ENCODE measurements at places on chromosomes 2 and 18.

DNA sequence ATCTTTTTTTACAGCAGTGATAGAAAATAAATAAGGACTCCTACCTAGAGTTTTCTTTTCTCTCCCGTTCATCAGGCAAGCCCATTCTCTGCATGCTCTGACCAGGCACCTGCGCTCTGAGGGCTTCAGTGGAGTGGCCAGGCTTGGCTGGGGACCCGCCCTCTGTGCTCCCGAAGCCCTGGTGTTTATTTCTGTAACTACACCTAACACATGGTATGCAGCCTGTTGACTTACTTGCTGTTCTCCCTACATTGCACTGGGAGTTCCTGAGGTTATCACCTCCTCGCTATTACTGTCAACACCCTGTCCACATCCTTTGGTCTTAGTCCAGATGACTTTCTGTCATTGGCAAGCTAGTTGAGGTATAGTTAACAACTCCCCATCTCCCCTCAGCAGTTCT lies 317.7 kb downstream of the LPIN1 start:
- DNase-seq: no peak

- no peak for DNase-seq
These were observed 13.3 kb upstream of the ATP8B1 start for GRCh38 chr18:57816208-57816954.

- DNase-seq: no peak
These were observed 57.5 kb upstream of the CPO start for GRCh38 chr2:206881708-206882410.

GRCh38 chr2:118696786-118697465 lies 150.5 kb downstream of the EN1 start:
- DNase-seq: no peak

DNA sequence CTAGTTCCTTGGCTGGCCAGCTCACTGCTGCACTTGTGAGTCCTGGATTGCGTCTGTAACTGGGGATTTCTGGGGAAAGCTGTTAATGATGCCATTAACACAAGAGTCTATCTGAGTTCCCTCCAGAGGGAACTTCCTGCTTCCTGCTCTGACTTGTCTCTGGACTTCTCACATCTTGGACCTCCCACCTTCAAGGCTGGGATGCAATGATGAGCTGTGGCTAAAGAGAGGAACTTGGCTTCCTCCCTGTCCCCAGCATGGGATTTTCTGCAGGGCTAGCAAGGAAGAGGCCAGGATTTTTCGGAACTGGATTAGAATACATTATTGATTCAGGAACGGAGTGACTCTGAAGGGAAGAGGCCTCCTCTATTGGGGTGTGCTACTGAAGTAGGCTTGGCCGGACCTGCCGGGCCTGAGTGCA lies 155.5 kb downstream of the CLIP4 start:
- no peak for DNase-seq

- no peak for DNase-seq
These were observed 55.9 kb downstream of the COPS8 start for GRCh38 chr2:237141571-237142051.

- no peak for DNase-seq
These were observed 320.3 kb downstream of the GPD2 start for GRCh38 chr2:156756516-156756915.

- DNase-seq: no peak
These were observed 17.1 kb downstream of the SLC8A1 start for GRCh38 chr2:40434731-40435271.

DNA sequence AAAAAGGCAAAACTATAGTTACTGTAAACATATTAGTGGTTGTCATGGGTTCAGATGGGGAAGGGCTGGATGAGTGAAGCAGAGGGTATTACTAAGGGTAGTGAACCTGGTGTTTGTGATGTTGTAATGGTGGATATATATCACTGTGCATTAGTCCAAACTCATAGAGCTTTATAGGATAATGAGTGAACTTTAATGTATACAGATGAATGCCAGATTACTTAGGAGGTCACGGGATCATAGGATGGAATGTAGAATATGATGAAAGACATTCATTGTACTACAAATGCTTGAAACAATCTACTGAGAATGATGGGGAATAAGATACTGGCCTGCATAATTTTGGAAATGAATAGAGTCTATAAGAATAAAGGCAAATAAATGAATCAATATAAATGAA lies 226.7 kb upstream of the ZNF804A start:
- DNase-seq: no peak

DNA sequence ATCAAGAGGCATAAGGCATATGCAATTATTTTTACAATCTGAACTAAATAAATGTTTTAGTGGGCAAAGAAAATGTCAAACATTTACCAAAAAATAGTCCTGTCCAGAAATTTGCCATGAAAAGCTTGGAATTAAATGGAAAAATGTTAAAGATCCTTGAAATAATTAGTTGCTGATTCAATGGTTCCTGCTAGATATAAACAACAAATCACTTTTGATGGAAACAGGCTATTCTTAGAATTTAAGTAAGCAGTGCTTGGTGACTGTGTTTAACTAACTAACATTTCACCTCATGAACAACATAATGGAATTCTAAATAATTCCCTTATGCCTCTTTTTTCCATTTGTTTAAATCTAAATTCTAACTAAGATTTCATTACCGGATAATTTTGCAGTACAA lies 3.9 kb downstream of the RND3 start:
- no peak for DNase-seq

- DNase-seq: no peak
These were observed 57.3 kb downstream of the FARSB start for GRCh38 chr2:222598611-222599010.

- DNase-seq: no peak
These were observed 58.0 kb downstream of the LINC00305 start for GRCh38 chr18:64090876-64091275.

GRCh38 chr2:63698786-63699548 lies 110.2 kb downstream of the MDH1 start:
- DNase-seq: no peak

GRCh38 chr2:224843141-224843540 lies 127.0 kb upstream of the CCDC195 start:
- no peak for DNase-seq

- no peak for DNase-seq
These were observed 85.7 kb downstream of the SMC6 start for GRCh38 chr2:17667898-17668297.

DNA sequence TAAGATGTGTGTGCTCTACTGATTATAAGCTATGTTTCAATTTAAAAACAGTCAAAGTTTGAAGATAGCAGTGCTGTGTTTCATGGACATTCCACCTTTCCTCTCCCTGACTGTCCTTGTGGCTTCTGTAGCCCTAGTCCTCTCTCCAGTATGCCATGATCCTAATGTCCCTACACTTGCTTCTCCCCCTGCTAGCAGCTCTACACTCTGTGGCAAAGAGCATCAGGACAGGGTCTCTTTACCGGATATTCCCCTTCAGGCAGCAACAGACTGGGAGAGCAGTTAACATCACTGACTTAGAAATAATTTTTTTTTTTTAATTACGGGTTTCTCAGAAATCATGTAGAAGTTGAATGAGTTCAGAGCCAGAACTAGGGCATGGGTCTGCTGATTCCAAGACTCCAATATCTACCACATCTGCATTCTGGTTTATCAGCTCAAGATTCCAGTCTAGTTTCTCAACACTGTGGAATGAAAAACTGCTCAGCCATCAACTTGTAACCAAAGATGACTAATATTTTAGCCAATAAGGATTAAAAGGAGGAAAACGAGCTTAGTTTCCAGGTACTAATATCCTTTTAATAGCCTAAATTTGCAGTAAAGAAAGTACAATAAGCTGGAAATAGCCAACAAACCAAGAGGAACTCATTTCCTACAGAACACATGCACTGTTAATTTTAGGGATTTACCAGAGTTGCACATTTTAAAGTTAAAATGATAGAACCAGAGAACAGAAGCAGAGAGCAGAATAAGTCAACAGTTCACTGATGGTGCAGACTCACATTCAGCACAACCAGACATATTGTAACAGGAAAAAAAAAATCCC lies 45.2 kb downstream of the TMEM131 start:
- DNase-seq: no peak

GRCh38 chr2:19540739-19541525 lies 182.5 kb upstream of the OSR1 start:
- no peak for DNase-seq

GRCh38 chr2:27050996-27051901 lies at the start of gene AGBL5:
Gene AGBL5, plus strand, starts transcription at chr2:27051668. Its CDS starts 1,291 bp downstream, at chr2:27052959.
- DNase-seq: peak; percentile 98

GRCh38 chr2:234453216-234453615 lies 43.7 kb downstream of the ARL4C start:
- no peak for DNase-seq

- DNase-seq: peak; percentile 1
These were observed 12.7 kb upstream of the ARHGEF4 start for GRCh38 chr2:130823886-130824491.

DNA sequence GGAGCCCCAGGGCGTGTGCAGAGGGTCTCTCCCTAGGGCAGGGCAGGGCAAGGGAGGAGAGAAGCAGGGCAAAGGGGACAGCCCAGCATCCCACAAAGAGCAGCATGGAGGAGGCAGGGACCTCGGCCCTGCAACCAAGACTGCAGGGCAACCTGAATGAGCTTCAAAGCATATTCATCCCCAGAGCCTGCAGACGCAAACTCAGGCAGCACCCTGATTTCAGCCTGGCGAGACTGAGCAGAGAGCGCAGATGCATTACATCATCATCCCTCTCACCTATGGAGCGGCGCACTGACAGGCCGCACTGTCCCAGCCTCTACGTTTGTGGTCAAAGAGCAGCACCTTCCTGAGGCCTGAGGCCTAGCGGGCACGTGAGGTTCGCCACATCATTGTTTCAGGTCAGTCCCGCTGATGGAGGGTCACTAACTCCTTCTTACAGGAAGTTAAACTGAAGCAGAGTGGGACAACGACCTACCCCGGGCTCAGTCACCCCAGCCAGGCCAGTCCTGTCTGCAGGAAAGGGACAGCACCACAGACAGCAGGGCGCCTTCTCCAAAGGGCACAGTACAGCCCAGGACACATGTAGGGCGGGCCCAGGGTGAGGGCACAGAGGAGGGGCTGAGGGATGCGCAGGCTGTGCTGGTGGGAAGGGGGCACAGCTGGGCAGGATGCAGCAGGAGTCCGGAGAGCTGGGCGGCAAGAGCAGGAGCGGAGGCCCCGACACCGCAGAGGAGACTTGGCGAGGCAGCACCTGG lies 67.2 kb upstream of the RAB6C start:
- no peak for DNase-seq

DNA sequence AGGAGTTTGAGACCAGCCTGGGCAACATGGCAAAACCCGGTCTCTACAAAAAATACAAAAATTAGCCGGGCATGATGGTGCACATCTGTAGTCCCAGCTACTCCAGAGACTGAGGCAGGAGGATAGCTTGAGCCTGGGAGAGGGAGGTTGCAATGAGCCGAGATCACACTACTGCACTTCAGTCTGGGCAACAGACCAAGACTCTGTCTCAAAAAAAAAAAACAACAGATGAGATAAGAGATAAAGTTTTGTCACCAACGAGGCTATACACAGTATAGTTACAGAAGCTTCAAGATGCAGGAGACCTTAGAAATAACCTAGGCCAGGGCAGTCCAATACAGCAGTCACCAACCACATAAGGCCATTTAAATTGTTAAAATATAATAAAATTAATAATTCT lies 9.4 kb downstream of the FAM124B start:
- DNase-seq: no peak

DNA sequence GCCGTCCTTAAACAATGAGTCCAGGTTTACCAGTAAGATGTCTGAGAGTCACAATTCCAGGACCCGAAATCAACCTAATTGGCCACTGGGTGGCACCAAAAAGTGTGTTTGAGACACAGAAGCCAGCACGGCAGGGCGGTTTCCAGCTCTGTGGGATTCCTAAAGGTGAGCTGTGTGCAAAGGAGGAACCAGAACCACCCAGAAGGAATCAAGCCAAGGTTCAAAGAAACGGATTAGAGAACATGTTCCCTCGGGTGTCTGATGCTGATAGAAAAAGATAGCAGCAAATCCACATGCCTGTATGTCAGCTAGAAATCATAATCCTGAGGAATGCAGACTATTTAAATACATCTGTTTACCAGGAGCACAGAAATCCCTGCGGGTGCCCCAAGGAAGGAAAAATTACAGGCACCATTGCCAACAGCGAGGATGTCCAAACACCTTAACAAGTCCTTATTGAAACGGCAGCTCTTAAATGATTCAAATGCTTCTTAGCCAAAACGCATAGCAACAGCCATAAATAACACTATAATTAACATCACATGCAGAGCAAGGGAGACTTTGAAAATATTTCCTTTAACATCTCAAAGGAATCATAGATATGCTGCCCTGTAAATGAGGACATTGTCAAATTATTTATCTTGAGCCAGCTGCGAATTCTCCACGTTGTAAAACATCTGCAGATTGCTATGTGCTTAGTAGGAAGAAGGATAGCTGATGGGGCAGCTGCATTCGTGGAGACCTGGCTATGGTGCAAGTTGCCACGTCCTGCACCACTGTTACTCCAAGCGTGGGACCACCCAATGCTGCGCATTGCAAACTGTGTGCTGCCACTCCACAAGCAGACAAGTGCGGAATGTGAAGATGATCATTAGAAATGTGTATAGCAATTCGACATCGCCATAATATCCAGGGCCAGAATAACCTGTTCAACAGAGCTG lies 318.7 kb upstream of the NCKAP5 start:
- peak; percentile 54 for DNase-seq

DNA sequence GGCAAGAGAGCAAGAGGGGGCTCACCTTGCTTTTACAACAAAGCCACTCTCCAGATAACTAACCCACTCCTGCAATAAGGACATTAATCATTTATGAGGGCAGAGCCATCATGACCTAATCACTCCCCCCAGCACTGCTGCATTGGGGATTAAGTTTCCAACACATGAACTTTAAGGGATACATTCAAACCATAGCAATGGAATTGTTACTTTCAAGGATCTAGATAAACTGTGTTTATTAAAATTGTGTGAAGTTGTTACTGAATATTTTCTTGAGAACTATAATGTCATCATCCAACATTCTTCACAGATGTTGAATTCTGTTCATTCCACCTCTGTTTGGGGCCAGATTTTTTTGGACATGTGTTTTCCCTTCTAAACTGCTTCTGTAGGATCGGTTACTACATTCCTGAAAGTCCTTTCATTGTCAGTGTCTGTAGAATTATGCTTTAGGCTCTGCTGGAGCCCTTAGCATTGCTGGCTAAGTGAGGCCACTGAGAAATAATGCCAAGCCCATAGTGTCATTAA lies 50.4 kb downstream of the SPATS2L start:
- DNase-seq: no peak

DNA sequence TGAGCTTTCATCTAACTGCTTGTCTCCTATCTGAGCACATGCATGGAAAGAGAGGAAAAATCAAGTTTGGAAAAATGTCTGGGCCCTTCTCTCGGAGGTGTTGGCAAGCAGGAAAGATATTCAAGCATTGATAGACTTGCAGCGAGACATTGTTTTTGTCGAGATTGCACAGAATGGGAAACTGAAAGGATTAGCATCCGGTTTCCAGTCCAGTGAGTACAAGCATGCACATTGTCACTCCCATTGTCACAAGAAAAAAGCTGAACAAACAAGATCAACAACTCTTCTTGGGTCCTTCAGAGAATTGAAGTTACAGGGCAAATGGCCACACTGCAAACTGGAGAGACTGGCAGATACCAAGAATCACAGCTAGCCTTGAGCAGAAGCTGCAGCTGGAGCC lies 19.6 kb upstream of the MC5R start:
- no peak for DNase-seq

GRCh38 chr2:101630224-101630949 lies 67.1 kb upstream of the MAP4K4 start:
- DNase-seq: no peak
